Activated CD8-positive, alpha-beta memory T cell treated with anti-CD3 and anti-CD28 coated beads for 4 hours (primary cell): ENCODE measurements at places on chromosomes 6 and 20.
A peak's percentile ranks its signal among the peaks of the same experiment; 100 is the strongest.

DNA sequence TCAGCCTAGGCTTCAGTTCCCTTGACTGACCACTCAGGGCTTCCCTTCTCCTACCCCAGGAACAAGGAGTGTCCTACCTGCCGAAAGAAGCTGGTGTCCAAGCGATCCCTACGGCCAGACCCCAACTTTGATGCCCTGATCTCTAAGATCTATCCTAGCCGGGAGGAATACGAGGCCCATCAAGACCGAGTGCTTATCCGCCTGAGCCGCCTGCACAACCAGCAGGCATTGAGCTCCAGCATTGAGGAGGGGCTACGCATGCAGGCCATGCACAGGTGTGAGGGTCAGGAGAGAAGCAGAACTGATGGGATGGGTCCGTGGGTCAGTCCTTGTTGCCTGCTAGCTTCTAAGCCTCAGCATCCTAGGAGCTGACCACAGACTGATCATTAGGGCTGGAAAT, 1.6 kb downstream of the RING1 start:
- DNase-seq: no peak

DNA sequence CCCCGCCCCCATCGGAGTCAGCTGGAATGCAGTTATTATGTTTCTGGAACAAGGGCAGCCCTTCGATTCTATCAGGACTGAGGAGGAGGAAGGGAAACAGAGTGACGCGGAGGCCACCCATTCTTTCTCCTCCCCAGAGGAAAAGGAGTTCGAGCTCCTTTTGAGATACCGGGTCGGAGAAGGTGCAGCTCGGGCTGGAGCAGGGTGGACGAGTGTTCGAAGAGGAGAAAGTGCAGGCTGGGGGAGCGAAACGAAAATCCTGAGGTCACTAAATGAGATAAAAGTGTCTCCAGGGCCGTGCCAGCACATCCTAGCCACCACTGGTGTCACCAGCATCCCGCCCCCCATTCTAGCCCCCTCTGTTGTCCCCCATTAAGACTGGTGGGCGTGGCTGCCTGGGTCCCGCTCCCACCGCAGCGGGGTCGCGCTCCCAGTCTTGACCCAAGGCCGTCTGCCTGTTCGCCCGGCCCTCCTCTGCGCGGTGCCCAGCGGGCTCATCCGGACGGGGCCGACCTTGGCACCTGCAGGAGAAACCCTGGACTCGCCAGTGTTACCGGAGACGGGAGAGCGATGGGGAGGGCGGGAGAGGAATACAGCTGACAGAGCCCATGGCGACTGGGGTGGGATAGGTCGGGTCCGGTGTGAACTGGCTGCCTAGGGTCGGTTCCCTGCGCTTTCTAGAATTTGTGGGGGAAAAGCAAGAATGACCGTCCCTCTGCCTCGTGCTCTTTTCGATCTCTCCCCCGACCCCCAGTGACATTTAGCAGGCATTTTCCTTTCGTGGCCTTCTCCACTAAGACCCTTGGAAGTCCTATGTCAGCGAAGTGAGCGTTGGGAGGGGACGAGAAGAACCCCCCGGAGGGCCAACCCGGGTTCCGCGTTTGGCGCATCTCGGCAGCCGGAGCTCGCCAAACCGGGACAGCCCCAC, 16.2 kb downstream of the FOXA2 start:
- no peak for DNase-seq

DNA sequence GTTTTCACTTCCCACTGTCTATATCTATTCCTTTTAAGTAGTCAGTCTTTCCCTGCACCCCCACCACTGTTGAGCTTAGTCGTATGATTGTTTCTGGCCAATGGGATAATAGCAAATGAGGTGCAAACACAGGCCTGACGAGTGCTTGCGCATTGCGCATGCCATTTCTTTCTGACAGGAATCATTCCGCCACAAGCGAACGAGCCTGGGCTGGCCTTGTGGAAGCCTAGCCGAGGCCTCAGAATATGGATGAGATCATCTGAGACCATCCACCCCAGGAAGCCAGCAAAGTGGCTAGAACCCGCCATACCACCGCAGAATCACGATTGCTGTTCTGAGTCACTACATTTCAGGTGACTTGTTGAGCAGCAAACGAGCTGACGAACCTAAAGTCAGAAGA, 52.2 kb upstream of the PRL start:
- no peak for DNase-seq

DNA sequence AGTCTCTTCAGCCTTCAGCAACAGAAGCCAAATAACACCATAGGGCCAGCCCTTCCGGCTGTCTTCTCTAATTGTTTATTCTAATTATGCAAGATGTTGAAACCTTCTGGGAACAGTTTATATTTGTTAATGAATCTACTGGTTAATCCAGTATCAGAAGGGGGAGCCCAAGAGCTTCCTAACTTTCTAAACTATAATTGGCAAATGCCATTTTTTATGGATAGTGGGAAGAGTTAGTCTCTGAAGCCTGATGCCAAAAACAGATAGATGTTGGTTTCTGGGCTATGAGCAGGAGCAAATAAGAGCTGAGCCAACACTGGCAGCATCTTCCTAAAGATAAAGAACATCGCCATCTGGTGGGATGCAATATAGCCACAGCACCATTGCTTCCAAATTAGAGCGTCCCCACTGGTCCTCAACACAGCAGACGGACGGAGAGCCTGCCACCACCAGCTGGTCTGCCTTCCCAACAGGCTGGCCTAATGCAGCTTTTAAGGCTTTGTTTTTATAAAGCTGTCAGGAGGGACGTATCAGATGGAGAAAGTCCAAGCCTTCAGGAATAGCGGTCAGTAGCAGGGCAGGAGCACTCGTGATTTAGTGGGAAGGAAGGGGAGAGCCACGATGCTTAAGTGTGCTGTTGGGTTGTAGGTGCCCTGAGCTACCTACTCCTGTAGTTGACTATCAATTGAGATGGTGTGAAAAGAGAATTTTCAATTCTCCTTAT, 118.8 kb downstream of the RALGAPA2 start:
- DNase-seq: no peak

DNA sequence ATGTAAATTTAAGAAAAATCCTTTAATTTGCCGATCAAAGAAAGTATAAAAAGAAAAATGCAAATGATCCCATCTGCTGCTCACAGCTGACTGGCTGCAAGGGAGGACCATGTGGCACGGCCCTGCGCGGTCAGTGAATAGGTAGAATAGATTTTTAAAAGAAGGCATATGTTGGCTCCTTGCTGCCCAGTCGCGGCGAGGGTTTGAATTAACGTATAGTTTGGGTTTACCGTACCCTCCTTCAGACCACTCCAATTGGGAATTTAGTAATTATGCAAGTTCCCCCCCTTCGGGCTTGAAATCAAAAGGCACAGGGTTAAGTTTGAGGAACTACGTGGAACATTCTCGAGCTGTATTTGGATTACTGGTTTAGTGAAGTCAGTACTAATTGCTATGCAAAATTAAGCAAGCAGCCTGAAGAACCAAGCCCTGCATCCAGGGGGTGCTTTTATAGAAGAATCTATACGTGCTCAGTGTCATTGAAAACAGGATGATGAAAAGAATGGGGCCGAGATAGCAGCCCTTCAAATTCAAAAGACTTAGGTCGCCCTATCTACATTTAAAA, 1.1 kb upstream of the BEND3 start:
- no peak for DNase-seq

DNA sequence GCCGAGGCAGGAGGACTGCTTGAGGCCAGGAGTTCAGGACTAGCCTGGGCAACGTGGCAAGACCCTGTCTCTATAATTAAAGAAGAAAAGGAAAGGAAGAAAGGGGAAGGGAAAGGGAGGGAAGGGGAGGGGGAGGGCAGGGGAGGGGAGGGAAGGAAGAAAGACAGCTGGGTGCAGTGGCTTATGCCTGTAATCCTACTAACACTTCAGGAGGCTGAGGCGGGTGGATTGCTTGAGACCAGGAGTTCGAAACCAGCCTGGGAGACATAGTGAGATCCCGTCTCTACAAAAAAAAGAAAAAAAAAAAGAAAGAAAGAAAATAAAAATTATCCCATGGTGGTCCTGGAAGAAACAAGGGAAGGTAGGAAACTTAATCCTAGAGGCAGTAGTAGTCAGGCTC, 33.5 kb downstream of the BCL2L1 start:
- DNase-seq: no peak

DNA sequence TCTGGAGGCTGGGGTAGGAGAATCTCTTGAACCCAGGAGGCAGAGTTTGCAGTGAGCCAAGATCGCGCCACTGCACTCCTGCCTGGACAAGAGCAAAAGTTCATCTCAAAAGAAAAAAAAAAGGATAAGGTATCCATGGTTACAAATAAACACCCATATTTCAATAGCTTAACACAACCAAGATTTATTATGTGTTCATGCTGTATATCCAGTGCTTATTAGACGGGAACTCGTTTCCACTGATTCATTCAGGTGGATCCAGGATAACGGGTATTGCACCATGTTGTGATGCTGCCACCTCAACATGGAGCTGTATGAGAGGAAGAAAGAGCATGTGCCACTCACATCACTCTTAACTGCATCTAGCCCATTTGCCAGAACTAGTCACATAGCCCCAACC, 69.1 kb upstream of the HIVEP1 start:
- no peak for DNase-seq

DNA sequence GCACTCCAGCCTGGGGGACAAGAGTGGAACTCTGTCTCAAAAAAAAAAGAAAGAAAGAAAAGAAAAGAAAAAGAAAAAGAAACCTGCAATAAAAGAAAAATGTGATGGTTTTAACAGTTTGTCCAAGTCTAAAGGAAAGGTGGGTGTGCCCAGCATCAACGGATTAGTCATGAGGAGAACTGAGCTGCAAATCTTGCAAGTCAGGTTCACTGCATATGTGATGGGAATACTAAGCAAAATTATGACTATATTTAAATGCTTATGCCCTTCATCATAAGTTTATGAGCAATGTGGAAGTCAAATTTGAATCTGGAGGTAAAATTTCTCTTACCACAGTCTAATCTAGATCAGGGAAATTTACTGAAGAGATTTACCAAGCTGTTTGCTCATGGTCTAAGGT, 13.1 kb upstream of the CDK19 start:
- no peak for DNase-seq

DNA sequence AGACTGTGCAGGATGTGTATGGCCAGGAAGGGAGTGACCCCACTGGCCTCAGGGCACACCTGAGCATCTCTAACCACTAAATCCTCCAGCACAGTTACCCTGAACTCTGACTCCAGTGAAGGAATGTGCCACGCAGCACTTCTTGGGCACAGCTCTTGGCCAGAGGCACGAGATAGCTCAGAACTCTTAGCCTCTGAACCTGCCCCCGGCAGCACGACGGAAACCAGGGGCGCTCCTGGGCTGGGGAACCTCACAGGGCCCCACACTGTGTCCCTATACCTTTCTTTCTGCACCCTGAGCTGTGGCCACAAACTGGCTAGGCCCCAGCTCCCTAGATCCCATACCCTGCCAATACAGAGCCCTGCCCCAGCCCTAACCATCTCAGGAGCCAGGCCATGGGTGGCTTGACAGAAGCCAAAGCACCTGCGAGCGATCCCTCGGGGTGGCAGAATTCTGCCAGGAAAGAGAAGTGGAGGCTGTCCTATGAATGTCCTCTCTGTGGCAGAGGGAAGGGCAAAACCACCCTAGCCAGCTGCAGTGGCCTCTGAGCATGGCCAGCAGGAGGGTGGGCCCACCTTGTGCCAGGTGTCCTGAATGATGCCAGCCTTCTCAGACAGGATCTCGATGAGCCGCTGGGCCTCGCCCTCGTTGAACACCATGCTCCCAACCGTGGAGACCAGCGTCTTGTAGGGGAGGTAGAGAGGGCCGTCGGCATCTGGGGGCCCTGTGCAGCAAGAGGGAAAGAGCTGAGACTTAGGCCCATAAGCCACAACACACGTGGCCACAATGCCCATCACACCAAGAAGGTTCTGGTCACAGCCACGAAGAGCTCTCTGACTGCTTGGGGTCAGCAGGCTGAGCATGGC, 39.4 kb downstream of the RRBP1 start:
- DNase-seq: no peak

DNA sequence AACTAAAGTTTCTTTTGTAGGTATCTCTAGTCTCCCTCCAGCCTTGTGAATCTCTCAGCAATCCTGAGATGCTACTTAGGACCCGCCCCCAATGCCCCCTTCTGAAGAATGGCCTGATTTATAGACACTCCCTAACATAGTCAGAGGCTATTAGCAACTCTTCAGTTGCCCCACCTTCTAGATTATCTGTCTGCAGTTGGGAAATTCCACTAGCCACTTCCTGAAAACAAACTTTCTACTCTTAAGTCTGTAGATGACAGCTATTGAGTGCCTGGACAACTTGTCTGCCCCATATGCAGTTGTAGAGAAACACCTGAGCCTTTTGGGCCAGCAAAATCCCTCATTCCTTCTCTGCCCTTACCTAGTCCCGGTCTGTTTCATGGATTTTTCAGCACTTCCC, 188.2 kb upstream of the PREP start:
- no peak for DNase-seq

DNA sequence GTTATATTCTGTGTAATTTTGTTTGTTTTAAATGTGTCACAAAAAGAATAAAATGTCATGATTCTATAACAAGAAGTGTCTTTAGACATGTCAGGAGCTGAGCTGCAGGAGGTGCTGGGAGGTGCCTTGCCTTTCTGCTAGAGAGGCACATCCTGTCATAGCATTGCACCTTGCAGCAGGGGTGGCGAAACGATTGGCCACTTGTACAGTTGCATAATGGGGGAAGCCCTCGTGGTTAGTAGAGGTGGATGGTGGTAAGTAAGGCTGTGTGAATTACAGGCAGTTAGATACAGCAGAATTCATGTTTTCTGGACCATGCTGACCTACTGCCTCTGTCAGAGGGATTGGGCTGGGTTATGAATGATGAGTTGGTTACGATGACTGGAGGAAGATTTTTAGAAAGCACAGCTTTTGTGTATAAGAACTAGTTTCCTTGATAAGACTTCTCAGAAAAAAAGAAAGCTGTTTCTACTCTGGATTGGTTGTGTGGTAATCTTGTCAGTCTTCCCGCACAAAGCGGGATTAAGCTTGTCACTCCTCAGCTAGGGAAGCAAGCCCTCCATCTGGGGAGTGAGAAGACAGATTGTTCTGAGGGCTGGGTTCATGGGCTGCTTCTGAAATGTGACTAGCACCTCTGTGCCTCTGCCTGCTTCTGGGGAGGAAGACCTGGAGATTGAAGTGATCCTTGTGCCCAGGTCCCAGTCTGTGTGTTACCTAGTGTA, 74.9 kb downstream of the FOXO3 start:
- DNase-seq: peak; percentile 6

DNA sequence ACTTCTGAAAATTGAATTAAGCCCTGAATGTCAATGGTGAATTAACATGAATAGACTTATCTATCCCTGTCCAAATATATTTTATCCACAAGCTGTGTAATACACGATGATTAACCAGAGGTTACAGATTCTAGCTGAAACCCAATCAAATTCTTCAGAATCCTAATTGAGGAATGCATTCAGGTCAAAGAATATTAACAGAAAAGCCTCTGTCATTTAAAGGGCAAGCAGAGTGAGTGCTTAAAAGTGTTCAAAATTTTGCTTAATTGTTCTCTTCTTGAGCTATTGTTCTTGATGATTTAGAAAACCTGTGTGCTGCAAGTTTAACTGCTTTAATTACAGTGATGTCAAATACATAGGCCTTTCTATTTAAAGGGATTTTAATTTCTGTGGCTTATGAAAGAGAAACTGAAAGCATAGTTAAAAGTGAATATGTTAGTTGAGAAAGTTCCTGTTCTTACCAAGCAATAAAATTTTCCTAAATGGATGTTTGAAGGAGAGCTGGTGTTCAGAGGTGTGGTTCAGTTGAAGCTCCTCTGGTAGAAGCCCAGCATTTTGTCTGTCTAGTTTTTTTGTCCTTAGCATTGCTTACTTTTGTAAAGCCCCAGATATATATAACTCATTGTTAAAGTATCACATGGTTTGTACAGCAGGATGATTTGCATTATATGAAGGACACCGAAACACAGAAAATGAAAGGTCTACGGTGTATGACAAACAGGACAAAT, 466.3 kb upstream of the PLCB4 start:
- DNase-seq: no peak

- DNase-seq: no peak
Observed at GRCh38 chr6:81636930-81637568, 115.4 kb downstream of the TENT5A start.

GRCh38 chr6:150622941-150623874, 23.5 kb downstream of the PLEKHG1 start:
- DNase-seq: no peak
